ENCODE measurements at places on chromosomes 6 and 20. TPM values are rescaled to one million over a fixed set of nuclear protein-coding genes. Genes with fewer than 3 reads are reported as not detected.

The HTR1B gene
- not detected for total RNA-seq

The IRF4 gene
- 1.3 TPM for total RNA-seq

The GJA1 gene
- 0.67 TPM for total RNA-seq

The TMEM181 gene
- total RNA-seq = 19.2 TPM

The FAXC gene
- not detected for total RNA-seq

The NECAB3 gene
- 57.1 TPM for total RNA-seq

The IMPG1 gene
- total RNA-seq = not detected

DNA sequence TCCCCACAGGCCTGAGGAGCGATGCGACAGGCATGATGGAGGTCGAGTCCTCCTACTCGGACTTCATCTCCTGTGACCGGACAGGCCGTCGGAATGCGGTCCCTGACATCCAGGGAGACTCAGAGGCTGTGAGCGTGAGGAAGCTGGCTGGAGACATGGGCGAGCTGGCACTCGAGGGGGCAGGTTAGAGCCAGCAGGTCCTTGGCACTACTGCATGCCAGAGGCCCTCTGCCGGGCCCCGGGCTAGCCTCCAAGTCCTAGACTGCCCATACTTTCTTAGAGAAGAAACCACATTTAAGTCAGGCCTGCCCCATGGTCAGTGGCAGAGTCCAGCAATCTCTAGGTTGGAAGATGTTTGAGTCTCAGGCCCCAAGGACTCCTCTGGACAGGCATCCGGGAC lies 32.1 kb downstream of the PKIG start:
- DNase-seq = no peak
- H3K36me3 ChIP-seq = no peaks in the 10 kb centered on the region
- no peaks in the 10 kb centered on the region for H3K27me3 ChIP-seq

GRCh38 chr6:122033564-122034181 lies 365.8 kb upstream of the HSF2 start:
- no peak overlapping the region for H3K27ac ChIP-seq
- no peaks in the 10 kb centered on the region for H3K27me3 ChIP-seq
- peak; percentile 18 for DNase-seq
- no peak overlapping the region for H3K4me3 ChIP-seq

DNA sequence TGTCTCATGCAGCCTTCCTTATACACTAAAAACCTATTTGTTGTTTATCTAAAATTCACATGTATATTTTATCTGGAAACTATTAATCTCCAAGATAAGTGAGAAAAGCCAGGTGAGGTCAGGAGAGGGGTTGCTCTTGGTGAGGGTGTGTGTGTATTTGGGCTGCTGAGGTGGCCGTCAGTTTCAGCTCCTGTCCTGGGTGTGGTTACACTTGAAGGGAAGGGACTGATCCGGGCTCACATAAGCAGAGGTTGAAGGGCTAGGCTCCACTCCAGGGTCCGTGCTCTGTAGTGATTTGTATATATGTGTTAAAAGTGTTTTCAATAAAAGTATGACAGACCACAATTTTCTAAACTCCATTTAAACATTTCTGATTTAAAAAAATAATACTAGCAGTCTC lies 13.5 kb upstream of the SNAI1 start:
- no peak overlapping the region for H3K4me3 ChIP-seq
- H3K27me3 ChIP-seq = no peaks in the 10 kb centered on the region
- peaks cover 14% of the 10 kb centered on the region for H3K4me1 ChIP-seq
- H3K27ac ChIP-seq = peak overlapping the region; percentile 23
- no peak for DNase-seq

- H3K4me3 ChIP-seq = no peak overlapping the region
- no peak overlapping the region for H3K27ac ChIP-seq
- no peak for DNase-seq
- no peaks in the 10 kb centered on the region for H3K36me3 ChIP-seq
- no peaks in the 10 kb centered on the region for H3K4me1 ChIP-seq
These were observed 174.7 kb downstream of the BACH2 start for GRCh38 chr6:90121982-90122381.

GRCh38 chr20:54368570-54368969 lies 106.8 kb upstream of the DOK5 start:
- no peak overlapping the region for H3K27ac ChIP-seq
- H3K36me3 ChIP-seq = no peaks in the 10 kb centered on the region
- H3K4me3 ChIP-seq = no peak overlapping the region

DNA sequence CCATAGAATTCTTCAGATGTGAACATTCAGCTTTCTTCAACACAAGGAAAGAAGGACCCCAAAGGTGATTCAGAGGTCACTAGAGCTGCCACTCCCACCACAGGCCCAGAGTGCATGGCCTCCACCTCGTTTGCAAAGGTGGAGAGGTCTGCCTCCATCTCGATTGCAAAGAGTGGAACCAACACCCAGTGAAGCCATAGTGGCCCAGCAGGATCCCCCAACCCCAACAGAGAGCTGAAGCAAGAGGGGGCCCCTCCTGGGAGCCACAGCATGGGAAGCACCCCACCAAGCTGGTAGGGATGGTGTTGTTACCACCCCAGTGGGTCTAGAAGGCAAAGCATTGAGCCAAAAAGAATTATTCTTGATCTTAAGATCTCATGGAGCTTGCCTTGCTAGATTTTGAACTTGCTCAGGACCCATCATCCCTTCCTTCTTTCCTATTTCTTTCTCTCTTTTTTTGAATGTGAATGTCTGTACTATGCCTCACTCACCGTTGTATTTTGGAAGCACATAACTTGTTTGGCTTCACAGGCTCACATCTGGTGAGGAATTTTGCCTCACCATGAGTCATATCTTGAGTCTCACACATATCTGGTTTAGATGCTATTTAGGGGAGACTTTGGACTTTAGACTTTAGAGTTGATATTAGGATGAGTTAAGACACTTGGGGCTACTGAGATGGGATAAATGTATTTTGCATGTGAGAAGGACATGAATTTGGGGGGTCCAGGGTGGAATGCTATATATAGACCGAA lies 119.2 kb downstream of the ANKRD60 start:
- DNase-seq = no peak
- peaks cover 18% of the 10 kb centered on the region for H3K27me3 ChIP-seq

GRCh38 chr6:148516217-148516616 lies 173.6 kb downstream of the SASH1 start:
- peaks cover 30% of the 10 kb centered on the region for H3K27me3 ChIP-seq
- H3K36me3 ChIP-seq = no peaks in the 10 kb centered on the region
- peaks cover 4% of the 10 kb centered on the region for H3K4me1 ChIP-seq
- H3K27ac ChIP-seq = no peak overlapping the region

GRCh38 chr6:7479801-7480266 lies 61.6 kb upstream of the DSP start:
- no peak overlapping the region for H3K27ac ChIP-seq
- DNase-seq = no peak
- H3K27me3 ChIP-seq = peaks cover 33% of the 10 kb centered on the region
- H3K4me1 ChIP-seq = peaks cover 5% of the 10 kb centered on the region
- H3K4me3 ChIP-seq = no peak overlapping the region

DNA sequence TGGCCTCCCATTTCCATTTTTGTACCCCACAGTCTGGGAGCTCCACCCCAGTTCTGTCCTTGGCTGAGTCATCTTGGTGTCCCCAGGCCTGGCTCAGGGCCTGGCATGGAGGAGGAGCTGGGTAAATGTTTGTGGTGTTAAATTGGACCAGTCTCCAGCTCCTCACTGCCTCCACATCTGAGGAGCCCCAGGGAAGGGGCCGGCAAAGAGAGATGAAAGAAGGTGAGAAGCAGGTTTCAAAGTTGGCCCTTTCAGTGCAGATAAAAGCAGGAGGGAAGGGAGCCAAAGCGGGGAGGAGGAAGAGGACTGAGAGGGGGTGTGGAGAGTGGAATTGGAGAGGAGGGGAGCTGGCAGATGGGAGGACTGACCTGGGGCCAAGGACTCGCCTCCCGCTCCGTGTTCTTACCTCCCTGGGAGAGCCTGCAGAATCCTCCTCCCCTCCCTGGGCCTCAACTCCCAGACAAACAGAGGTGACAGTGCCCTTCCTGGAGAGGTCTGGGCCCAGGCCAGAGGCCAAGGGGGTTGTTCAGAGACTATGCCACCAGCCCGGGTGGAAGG lies 89.0 kb downstream of the CD40 start:
- H3K27ac ChIP-seq = no peak overlapping the region
- H3K36me3 ChIP-seq = no peaks in the 10 kb centered on the region
- peaks cover 27% of the 10 kb centered on the region for H3K4me1 ChIP-seq
- no peak for DNase-seq

DNA sequence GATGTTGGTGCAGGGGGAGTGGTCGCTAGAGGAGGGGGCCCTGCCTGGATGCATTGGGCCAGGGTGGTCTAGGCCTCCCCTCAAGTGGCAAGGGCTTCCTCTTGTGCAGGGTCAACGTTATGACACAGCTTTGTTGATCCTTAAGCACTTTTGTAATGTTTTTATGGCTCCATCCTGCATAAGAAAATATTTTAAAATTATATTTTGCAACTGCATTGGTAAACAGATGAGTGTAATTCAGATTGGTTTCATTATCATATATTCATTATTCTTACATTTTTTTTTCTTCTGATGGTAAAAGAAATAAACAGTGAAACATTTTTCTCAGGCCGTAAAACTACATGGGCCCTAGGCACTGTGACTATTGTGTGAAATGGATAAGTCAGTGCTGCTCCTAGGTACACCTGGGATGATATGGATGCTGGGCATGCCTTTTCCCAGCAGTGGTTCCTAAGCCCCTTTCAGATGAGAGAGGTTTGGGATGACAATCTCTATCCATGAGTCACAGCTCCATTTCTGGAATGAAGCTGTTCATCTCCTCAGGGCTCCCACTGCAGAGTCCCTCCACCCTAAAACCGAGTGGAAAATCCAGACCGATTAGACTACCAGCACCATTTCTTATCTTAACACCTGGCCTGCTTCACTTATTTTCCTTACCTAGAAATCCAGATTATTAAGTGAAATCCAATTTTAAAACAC lies 5.8 kb upstream of the SIM1 start:
- DNase-seq = no peak
- peaks cover 41% of the 10 kb centered on the region for H3K27me3 ChIP-seq
- H3K4me1 ChIP-seq = no peaks in the 10 kb centered on the region
- no peaks in the 10 kb centered on the region for H3K36me3 ChIP-seq
- H3K4me3 ChIP-seq = no peak overlapping the region

DNA sequence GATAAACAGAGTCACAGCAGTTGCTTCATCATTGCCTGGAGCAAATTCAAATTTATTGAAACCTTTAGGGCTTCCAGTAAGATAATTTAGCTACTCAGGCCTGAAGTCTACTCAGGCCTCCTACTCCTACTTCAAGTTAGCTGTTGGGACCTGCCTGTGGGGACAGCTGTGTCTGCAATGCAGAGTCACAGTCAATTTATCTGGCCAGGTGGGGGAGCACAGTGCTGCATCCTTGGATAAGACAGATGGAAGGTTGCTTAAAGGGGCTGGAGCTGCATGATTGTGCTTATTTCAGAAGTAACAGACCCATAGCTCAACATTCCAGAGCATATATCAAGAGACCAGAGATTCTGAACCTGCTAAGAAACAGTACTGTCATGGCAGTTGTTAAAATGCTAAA lies 932.1 kb downstream of the QKI start:
- peak; percentile 87 for DNase-seq
- no peak overlapping the region for H3K4me3 ChIP-seq
- no peaks in the 10 kb centered on the region for H3K27me3 ChIP-seq
- no peaks in the 10 kb centered on the region for H3K4me1 ChIP-seq
- peak overlapping the region; percentile 73 for H3K27ac ChIP-seq

Data from K562 (cell line).